ENCODE measurements at places on chromosomes 6 and 20.

DNA sequence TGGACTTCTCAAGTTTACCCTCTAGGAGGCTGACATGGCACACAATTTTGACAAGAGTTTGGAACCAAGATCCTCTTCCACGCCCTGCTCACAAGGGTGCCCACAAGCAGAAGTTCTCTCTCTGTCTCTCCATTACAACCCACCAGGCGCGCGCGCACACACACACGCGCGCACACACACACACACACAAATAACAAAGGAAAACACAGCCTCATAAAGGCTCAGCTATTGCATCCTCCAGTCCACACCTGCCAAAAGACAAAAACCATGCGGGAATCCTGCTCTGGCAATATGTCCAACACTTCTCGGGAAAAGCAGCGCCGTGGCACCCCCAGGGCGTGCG lies 870 bp downstream of the PAK5 start:
- DNase-seq = no peak

DNA sequence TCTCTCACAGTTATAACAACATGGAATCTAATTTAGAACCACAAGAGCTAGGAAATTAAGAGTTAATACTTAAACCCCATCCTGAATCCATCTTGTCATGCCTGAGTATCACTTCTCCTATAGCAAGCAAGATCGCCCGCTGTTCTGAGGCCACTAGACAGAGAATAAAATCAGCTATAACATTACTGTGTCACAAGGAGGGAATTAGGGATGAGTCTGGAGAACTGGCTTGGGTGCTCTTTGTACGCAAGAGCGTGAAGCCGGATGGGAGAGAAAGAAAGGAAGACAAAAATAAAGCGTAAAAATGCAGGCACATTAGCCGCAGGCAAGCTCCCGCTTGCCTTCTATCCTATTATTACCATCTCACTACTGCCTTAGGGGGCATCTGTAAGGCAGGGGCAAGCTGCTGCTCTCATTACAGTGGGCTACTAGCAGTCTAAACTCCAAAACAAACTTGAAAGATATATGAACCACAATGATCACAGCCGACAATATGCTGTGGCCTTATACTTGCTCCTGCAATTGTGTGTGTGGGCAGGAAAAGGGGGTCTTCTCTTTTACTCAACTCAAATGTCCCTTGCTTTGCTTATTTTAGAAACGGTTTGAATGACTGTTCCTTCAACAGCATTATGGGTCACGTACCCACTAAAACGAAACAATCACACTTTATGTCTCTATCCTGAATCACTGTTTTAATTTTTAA lies 81.9 kb downstream of the GJA10 start:
- DNase-seq = no peak

GRCh38 chr6:50698546-50698945 lies 14.8 kb upstream of the TFAP2D start:
- DNase-seq = no peak

GRCh38 chr6:139186692-139187091 lies 51.8 kb downstream of the HECA start:
- no peak for DNase-seq

GRCh38 chr6:1834207-1834606 lies 224.5 kb downstream of the FOXC1 start:
- no peak for DNase-seq

DNA sequence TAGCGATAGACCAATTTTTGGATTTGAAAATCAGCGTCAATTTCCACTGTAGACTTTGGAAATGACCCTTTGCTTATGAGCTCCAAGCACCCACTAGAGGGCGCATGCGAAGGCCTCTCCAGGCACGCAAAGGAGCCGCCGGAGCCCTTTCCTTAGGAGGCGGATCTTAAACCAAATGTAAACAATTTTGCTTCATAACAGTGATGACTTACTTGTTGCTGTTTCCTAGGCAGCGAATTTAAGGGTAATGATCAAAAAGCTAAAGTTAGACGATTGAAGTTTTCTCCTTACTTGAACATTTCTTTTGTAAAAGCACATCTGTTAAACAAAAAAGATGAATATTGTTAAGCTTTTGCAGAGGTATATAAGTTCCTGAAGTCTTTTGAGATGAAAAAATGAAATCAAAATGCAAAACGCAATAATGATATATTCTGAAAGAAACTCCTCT lies 29.2 kb upstream of the EXOC2 start:
- peak; percentile 36 for DNase-seq

GRCh38 chr6:7787137-7787608 lies 61.3 kb downstream of the BMP6 start:
- no peak for DNase-seq

- no peak for DNase-seq
Measured at GRCh38 chr6:143822584-143823024, 20.5 kb upstream of the LTV1 start.

DNA sequence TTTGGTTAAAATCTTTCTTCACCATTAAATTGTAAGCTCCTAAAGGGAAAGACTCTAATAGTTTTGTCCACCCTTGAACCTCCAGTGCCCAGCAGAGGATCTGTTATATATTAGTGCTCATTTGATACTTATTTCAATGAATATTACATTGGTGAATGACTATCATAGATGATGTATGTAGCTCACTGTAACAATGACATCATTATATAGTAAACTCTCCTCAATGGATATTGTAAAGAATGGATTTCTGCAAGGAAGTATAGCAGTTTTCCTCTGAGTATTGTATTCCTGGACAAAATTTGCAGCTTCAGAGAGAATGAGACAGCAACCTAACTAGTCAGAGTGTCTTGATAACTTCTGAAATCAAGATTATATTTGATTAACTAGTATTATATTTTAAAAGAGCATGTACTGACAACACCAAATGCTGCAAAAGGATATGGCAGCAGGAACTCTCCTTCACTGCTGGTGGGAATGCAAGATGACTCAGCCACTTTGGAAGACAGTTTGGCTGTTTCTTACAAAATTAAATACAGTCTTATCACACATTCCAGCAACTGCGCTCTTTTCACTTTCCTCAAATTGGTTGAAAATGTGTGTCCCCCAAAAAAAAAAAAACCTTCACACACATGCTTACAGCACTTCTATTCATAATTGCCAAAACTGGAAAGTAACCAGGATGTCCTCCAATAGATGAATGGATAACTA lies 189.8 kb upstream of the OPRM1 start:
- peak; percentile 3 for DNase-seq

GRCh38 chr20:9262653-9263194 lies 193.8 kb downstream of the PLCB4 start:
- no peak for DNase-seq

DNA sequence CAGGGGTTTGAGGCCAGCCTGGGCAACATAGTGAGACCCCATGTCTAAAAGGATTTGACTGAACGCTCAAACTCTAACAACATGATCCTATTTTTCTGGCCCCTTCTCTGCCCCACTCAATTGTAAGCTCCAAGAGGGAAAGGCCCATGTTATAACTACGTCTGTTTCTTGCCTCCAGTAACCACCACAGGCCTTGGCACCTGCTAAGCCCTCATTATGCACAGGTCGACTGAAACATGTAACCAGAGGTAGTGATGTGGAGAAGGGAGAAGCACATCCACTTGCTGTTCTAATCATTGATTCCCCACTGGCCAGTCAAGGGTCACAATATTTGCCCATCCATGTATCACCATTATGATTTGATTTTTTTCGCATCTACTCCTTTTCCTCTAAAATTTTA lies 475.5 kb downstream of the KIF16B start:
- no peak for DNase-seq

- no peak for DNase-seq
Measured at GRCh38 chr20:46060301-46060881, 29.4 kb downstream of the NCOA5 start.

- no peak for DNase-seq
Measured at GRCh38 chr6:39791311-39791710, 865 bp upstream of the DAAM2 start.

DNA sequence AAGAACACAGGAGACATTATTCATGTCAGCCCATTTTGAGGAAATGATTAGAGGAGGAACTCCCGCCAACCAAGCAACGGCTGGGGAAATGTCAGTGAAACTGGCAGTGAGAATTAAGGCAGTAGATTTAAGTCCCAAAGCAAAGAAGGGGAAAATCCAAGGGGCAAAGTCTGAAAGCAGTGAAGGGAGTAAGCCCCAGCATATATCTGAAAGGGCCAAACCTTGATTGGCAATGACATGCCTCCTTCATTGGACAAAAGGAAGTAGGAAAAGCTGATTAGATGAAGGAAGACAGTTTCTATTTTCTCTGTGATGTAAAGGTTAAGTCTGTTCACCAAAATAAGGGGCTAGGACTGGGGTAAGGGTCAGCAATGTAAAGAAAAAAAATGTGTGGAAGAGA lies 190.3 kb downstream of the RNF144B start:
- DNase-seq = no peak

DNA sequence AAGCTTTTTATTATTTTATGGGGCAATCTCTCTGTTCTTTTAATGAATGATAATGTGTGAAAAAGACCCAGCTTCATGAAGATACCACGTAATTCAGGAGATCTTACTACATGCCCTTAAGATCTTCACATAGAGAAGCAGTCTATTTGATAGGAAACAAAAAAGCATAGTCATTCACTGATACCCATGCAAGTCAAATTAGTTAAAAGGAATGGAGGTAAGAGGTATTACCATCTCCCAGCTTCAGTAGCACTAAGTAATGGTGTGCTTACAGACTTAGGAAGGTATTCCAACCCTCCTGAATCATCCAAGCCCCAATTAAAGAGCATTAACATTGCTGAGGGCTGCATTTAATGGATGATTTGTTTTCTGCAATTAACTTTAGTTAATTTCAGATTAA lies 364.7 kb downstream of the SYNE1 start:
- DNase-seq = no peak
